ENCODE measurements at places on chromosomes 11 and 22. TPM values are rescaled to one million over a fixed set of nuclear protein-coding genes. Genes with fewer than 3 reads are reported as not detected.

GRCh38 chr11:121741351-121741760 is 288.6 kb upstream of the SORL1-AS1 start:
- H3K27ac ChIP-seq = no peak overlapping the region
- H3K36me3 ChIP-seq = no peaks in the 10 kb centered on the region
- H3K4me1 ChIP-seq = no peaks in the 10 kb centered on the region
- no peak overlapping the region for H3K4me3 ChIP-seq
- no peaks in the 10 kb centered on the region for H3K27me3 ChIP-seq

GRCh38 chr11:124834526-124835180 is 30.6 kb upstream of the ROBO3 start:
- no peak for DNase-seq
- peaks cover 15% of the 10 kb centered on the region for H3K27me3 ChIP-seq
- no peak overlapping the region for H3K4me3 ChIP-seq
- H3K27ac ChIP-seq = no peak overlapping the region
- no peaks in the 10 kb centered on the region for H3K36me3 ChIP-seq

DNA sequence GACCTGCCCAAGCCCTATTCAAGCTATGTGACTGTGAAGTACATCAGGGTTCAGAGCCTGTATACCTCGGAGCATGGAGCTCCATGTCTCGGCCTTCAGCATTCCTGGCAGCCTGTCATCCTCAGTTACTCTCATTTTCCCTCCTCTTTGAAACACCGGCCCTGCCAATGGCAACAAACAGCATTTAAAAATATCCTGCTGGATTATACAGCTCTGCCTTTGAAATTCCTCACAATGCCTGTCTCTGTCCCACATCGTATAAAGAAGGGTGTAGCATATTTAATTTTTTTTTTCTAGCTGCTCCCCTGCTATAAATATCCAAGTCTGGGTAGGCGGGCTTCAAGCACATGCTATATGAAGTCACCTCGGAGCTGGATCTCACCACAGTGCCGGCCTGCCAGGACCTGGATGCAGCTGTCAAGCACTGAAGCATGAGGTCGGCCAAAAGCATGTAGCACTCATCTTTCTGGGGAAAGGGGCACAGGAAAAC is 11.8 kb downstream of the ABTB2 start:
- H3K36me3 ChIP-seq = no peaks in the 10 kb centered on the region
- H3K27ac ChIP-seq = no peak overlapping the region
- no peak overlapping the region for H3K4me3 ChIP-seq
- DNase-seq = no peak
- no peaks in the 10 kb centered on the region for H3K4me1 ChIP-seq

ASCL3 gene
- not detected for polyA plus RNA-seq

H19 gene
- polyA plus RNA-seq = not detected

OR6A2 gene
- polyA plus RNA-seq = not detected

DNA sequence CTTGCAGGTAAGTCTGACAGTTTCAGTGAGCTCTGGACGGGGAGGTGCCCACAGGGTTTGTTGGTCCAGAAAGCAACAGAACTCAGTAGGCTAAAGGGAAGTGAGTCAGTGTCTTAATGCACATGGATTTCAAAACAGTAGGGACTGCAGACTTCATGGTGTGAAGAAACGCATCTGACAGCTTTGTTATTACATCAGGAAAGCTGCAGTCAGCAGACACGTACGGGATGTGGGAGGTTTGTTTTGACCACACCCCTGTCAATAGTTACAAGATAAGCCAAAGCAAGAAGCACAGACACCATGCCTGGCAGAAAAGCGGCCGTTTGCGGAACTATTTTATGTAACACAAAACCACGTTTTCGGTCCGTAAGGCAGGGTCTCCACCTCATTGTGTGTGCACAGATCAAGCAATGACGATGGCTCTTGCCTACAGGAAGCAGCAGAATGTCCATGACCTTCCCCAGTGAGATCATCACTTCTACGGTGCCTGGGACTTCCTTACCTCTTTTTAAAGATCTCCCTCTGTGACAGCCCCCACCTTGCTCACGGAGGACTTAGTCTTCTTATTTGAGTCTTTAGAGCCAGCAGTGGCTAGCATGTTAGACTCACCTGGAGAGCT is 58.2 kb upstream of the FTH1 start:
- DNase-seq = peak; percentile 90
- H3K4me1 ChIP-seq = peaks cover 24% of the 10 kb centered on the region
- H3K27ac ChIP-seq = peak overlapping the region; percentile 86
- H3K27me3 ChIP-seq = no peaks in the 10 kb centered on the region
- no peaks in the 10 kb centered on the region for H3K36me3 ChIP-seq
- no peak overlapping the region for H3K4me3 ChIP-seq

- H3K4me1 ChIP-seq = peaks cover 88% of the 10 kb centered on the region
- H3K4me3 ChIP-seq = peak overlapping the region; percentile 63
- H3K27me3 ChIP-seq = no peaks in the 10 kb centered on the region
- peak overlapping the region; percentile 57 for H3K27ac ChIP-seq
- peaks cover 47% of the 10 kb centered on the region for H3K36me3 ChIP-seq
- DNase-seq = peak; percentile 56
Measured at GRCh38 chr22:30940685-30941362, 27.8 kb downstream of the MORC2 start.

OR4D5 gene
- not detected for polyA plus RNA-seq

DNA sequence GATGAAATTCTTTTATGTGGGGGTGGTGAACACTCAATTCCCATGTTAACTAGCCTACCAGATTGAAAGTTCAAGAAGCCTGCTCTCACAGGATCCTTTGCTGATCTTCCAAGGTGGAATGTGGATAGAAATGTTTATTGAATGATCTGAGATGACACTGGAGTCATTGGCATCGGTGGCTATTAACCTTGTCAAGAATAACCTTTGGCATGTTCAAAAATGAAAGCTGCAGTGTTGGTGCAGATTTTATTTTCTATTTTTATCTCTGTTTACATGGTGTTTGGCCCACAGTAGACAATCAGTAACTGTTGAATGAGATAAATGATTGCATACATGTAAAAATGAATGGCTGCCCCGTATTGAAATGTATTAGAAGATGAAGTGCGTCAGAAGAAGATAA is 19.0 kb downstream of the MCAM start:
- no peak overlapping the region for H3K27ac ChIP-seq
- peaks cover 64% of the 10 kb centered on the region for H3K36me3 ChIP-seq
- H3K4me3 ChIP-seq = no peak overlapping the region
- DNase-seq = no peak
- no peaks in the 10 kb centered on the region for H3K27me3 ChIP-seq
- H3K4me1 ChIP-seq = no peaks in the 10 kb centered on the region

DNA sequence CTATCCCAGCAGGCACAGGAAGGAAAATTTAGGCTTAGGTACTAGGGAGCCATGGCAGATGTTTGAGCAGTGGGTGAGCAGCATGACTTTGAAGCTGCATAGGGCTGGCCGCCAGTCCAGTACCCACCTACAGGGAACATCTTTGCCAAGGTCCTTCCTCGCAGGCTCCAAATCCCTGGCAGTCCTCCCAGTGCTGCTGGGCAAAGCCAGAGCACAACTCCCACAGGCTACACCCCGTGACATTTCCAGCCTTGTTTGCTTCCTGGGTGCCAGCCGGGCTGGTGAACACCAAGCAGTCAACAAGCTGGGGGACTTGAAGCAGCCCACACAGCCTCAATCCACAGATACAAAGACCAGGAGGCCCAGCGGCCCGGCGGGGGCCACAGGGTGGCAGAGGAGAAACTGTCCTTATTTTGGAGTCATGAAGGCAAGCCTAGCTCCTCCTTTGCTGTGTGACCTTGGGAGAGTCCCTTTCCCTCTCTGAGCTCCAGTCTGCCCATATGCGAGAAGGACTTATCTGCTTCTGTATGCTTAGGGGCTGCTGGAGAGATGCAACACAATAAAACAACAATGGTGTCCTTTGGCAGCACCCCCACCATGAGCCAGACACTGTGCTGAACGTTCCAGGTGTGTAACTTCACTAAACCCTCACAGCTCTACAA is 28.0 kb downstream of the TPST2 start:
- no peaks in the 10 kb centered on the region for H3K27me3 ChIP-seq
- H3K4me1 ChIP-seq = peaks cover 6% of the 10 kb centered on the region
- DNase-seq = no peak
- no peak overlapping the region for H3K27ac ChIP-seq
- no peak overlapping the region for H3K4me3 ChIP-seq

- peaks cover 6% of the 10 kb centered on the region for H3K36me3 ChIP-seq
- H3K27ac ChIP-seq = no peak overlapping the region
- no peak overlapping the region for H3K4me3 ChIP-seq
- no peak for DNase-seq
Measured at GRCh38 chr22:37923927-37924326, 17.8 kb downstream of the MICALL1 start.

DNA sequence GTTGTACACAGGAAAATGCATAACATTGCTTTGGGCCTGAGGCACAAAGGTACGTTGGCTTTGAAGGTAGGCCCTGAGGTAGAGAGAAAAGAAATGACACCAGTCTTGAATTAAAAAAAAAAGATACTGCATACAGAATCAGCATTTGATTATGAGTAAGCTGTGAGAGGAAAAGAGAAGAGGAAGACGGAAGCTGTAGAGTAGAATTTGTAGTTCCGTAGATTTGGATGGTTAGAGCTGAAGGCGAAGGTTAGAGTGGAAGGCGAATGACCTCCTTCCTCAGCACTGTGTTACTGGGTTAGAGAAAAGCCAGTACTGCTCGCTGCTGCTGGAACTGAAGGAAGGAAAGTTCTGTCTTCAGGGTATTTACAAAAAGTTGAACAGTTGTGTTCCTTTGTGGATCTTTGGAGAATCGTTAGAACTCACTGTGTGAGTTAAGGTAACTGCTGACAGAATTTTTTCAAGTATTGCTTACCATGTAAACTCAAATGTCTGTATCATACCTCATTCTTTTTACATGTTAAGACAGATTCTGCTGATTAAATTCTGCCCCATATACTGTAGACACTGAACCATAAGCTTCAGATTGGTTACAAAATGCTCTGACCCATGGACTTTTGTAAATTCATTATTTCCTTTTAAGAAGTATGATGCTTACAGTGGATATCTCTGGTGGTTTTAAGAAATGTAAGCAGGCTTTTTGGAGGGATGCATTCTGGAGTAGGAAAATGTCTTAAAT is 50.2 kb downstream of the MCAM start:
- DNase-seq = no peak
- H3K4me1 ChIP-seq = peaks cover 63% of the 10 kb centered on the region
- no peaks in the 10 kb centered on the region for H3K36me3 ChIP-seq
- no peak overlapping the region for H3K4me3 ChIP-seq
- H3K27ac ChIP-seq = peak overlapping the region; percentile 14

DNA sequence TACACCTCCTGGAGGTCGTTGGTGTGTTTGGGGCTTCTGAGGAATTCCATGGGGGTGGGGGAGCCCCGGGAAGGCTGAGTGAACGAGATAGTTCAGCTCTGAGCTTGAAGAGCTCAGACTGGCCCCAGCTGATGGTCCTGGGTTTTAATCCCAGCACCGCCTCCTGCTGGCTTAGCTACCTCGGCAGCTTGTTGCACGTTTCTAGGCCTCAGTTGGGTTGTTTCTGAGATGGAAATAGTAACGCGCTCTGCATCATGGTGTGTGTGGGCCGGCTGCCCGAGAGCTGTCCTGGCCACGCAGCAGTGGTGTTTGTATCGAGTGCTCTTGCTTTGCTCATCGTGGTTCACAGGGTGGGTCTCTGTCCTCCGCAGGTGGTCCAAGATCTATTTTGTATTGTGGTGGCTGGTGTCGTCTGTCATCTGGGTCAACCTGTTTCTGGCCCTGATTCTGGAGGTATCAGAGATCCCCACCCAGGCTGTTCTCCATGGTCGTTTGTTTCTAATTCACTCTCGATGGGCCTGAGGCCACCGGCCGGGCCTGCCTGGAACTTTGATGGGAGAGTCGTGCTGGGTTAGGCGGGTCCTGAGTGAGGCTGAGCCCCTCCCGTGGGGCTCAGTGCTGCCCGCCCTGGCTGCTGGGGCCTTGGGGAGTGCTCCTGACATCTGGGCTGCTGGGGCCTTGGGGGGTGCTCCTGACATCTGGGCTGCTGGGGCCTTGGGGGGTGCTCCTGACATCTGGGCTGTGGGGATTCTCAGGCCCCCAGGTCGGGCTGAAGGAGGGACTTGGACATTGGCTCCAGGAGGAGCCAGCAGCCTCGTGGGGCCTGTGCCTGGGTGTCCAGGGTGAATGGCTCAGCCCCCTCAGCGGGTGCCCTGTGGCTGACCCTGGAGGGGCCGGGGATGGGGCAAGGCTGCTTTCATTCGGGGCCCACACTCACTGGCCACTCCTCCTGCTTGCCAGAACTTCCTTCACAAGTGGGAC is 37.7 kb downstream of the TPCN2 start:
- peaks cover 5% of the 10 kb centered on the region for H3K36me3 ChIP-seq
- H3K27ac ChIP-seq = no peak overlapping the region
- no peaks in the 10 kb centered on the region for H3K27me3 ChIP-seq
- DNase-seq = no peak
- H3K4me1 ChIP-seq = no peaks in the 10 kb centered on the region

DNA sequence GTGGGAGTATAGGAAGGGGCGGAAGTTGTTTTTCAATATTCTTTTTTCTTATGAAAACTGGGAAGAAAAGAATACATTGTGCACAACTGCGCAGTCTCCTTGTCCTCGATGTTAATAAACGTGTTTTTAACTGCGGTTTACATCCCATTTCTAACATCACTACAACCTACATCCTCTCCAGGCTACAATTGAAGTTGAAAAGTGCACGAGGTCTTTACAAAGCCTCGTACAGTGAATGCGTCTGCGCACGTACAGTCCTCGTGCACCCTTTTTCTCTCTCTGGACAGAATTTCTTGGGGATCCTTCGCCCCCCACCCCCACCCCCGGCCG is 102.4 kb downstream of the WT1 start:
- no peaks in the 10 kb centered on the region for H3K27me3 ChIP-seq

DNA sequence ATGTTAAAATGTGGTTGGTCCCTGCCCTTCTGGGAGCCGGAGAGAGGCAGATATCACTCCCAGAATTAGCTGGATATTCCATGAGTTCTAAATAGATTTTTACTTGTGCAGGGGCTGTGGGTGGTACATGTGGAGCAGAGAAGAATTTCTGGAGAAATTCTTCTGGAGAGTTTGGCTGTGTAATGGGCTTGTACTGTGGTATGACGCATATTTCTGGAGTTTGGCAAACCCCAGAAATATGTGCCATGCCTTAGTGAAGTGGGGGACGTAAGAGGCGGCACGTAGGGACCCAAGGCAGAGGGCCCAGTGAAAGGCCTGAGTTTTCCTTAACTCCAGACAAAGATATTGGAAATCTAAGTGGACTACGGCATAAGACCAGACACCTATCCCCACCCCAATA is 51.3 kb upstream of the TBCEL start:
- H3K4me1 ChIP-seq = no peaks in the 10 kb centered on the region
- no peak overlapping the region for H3K4me3 ChIP-seq
- H3K27me3 ChIP-seq = no peaks in the 10 kb centered on the region

DNA sequence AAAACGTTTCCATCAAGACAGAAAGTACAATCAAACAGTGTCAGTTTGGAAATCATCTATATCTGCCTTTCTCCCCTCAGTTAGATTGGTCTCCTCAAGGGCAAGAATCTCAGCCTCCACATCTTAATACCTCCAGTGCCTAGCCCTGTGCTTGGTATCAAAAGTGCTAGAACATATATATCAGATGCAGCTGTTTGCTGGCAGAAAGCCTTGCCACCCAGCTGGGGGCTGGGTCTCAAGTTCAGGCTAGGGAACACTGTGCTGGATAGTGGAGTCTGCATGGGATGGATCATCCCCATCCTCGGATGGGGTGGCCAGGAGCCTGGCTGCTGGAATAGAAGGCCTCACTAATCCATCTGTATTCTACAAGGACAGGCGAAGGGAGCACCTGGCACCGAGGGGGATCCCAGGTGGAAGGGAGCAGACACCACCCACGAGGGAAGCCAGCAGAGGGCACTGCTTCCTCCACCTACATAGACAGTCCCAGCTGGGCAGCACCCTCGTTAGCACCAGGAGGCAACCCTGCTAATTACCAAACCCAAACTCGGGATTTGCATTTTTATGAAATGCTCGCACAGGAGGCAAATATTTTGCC is 602.2 kb downstream of the BUD13 start:
- H3K4me1 ChIP-seq = no peaks in the 10 kb centered on the region
- no peak for DNase-seq
- no peak overlapping the region for H3K4me3 ChIP-seq
- H3K36me3 ChIP-seq = no peaks in the 10 kb centered on the region
